ENCODE measurements at places on chromosomes 4 and X. TPM values are rescaled to one million over a fixed set of nuclear protein-coding genes. Genes with fewer than 3 reads are reported as not detected.

The HGFAC gene
- total RNA-seq, result not detected

The ERCC6L gene
- total RNA-seq, result 0.28 TPM

The GAB1 gene
- 5.8 TPM for total RNA-seq

The KCNIP4 gene
- not detected for total RNA-seq

The PPP4R3C gene
- not detected for total RNA-seq

The SUPT20HL1 gene
- total RNA-seq, result 0.14 TPM

All from smooth muscle cell of bladder (primary cell).